ENCODE measurements at places on chromosomes 16 and 17.

- DNase-seq: peak; percentile 64
These were observed at the start of gene HBQ1 for GRCh38 chr16:180101-180675. Gene HBQ1, plus strand, starts transcription at chr16:180459. Its CDS starts 28 bp downstream, at chr16:180487.

DNA sequence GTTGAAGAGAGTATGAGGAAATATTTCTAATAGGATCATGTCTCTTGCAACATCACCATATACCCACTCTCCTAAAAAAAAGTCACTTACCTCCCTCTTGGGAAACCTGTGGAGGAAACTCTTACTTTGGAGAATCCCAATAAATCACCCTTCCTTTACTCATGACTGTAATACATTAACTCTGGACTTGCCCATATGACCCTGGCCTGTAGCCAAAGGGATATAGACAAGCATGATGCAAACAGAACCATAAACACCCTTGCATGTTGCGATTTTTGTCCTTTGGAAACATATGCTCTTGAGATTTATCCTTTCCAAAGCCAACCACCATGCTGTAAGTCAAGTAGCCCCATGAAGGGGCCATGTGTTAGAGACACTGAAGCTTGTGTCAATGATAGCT lies 19.5 kb downstream of the CDH11 start:
- DNase-seq: no peak

DNA sequence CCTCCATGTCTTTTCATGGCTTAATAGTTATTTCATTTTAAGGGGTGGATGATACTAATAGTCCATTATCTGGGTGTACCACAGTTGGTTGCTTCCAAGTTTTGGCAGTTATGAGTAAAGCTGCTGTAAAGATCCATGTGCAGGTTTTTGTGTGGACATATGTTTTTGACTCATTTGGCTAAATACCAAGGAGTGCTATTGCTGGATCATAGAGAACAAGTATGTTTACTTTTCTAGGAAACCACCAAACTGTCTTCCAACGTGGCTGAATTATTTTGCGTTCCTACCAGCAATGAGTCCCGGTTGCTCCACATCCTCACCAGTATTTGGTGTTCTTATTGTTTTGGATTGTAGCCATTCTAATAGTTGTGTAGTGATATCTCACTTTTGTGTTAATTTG lies 181.9 kb downstream of the SPECC1 start:
- DNase-seq: no peak

- DNase-seq: no peak
These were observed 6.4 kb downstream of the CUEDC1 start for GRCh38 chr17:57948555-57949420.

DNA sequence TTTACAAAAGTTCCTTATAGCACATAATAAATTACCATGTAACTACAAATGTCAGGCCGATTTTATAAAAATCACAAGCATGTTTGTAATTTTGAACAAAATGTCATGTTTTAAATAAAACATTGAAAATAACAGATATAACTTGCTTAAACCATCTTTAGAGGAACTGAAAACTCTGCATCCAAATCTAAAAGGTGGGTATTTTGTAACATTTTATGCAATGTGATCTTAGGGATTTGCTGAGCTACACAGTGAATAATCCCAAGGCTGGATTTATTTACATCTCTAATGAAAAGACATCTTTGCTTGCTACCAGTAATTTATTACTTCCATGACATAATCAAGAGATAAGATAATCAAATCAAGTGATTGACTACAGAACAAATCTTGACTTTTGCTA lies 47.5 kb downstream of the N4BP1 start:
- DNase-seq: no peak

GRCh38 chr17:1638171-1638590 lies 7.4 kb downstream of the SCARF1 start:
- DNase-seq: no peak

DNA sequence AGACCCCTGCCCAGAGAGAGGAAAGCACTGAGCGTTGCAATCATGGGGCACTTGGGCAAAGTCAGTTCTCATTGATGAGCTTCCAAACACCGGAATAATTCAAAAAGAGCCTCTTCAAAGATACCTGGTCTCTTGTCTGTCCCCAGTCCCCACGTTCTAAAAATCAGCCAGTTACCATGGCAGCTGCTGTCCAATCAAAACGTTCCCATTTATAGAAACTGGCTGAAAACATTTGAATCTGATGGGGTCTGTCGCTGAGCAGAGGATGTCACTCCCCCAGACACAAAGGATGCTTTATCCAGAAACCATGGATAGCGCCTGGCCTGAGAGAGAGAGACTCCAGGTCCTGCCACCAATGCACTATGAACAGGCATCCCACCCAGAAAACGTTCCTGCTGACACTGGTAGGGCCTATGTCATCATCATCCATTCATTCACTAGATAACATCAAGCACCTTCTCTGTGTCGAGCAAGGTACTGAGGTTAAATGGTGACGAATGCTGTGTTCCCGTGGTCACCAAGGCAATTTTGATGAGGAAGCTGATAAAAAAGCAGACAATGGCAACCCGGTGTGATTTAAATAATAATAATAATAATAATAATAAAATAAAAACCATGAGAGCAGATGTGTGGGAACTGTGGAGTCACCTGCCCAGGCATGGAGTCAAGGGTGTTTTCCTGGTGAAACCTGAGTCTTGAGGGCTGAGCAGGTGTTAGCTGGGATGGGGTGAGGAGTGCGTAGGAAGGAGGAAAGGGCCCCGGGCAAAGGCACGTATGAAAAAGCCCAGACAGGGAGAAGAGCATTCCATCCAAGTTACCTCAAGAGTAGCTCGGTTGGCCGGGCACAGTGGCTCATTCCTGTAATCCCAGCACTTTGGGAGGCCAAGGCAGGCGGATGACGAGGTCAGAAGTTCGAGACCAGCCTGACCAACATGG lies 19.0 kb upstream of the CALB2 start:
- no peak for DNase-seq

GRCh38 chr17:78903101-78903779 lies at the start of gene CEP295NL:
Gene CEP295NL, minus strand, starts transcription at chr17:78903201. Its CDS starts 1,373 bp downstream, at chr17:78901828.
- DNase-seq: no peak

GRCh38 chr16:81198635-81199034 lies 39.9 kb upstream of the BCO1 start:
- DNase-seq: no peak

DNA sequence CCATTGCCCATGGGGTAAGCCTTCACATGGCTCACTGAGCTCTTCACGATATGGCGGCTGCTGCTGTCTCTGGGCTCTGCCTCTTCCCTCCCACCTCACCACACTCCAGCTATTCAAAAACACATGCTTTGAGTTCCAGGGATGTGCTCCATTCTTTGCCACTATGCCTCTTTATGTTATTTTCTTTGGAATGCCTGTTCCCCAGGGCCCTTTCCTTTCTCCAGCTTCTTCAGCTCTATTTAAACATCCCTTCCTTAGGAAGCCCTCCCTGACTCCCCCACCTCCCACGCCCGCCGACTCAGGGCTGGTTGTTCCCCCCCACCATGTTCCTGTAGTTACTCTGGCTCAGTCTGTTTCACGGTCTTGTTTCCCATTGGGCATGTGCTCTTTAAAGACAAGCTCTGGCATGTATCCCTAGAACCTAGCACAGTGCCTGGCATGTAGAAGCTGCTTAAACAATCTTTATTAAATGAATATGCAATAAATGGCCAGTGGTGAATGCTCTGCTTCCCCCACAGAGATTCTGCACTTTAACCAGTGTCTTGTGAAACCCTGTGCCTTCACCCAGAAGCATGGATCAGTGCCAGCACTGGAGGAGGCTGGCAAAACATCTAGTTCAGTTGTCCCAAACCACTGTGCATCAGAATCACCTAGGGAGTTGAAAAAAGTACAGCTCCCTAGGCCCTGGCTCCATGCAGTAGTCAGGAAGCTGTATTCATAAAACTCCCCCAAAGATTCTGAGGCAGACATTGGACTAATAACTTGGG lies 6.9 kb downstream of the MYCBPAP start:
- no peak for DNase-seq

DNA sequence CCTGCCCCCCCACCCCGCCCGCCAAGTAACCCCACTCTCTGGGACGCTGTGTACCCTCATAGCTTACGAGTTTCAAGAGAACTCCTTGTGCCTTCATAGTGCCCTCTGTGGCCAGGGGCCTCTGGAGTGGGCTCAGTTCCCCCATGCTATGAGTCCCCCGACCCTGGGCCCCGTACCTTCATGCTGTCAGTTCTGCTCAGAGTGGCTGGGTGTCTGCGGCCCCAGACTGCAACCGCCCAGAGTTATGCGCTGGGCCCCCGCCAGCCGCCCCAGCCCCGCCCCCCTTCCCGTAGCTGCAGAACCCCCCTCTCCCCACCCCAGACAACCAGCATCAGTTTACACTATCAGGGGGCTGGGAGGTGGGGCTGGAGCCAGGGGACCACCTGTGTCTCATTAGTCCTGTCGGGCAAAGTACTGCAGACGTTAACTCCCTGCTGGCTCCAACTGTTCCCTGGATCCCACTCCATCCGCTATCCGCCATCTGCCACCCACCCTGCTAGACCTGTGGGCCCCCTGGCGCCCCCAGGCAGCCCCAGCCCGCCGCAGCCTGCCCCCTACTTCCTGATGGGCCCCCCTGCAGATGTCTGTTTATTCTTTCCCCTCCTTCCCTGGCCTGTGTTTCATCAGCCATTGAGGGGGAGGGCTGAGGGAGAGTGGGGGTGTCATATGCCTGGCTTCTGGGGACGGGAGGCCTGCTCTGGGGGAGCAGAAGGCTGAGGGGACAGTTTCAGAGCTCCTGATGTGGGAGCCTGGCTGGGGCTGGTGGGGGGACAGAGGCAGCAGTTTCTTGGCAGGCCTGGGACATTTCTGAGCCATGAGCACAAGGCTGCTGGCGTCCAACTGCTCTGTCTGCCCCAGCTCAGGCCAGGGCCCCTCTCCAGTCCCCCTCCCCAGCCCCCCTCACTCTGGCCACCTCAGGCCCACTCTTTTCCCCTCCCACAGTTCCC lies at the start of gene MFAP4:
Gene MFAP4, minus strand, starts transcription at position 217 of the 947 bp plus-strand sequence. Its CDS starts 35 bp downstream, at position 182.
- DNase-seq: no peak

- no peak for DNase-seq
These were observed 269.8 kb downstream of the RBFOX1 start for GRCh38 chr16:7602291-7602950.

GRCh38 chr16:25012525-25012991 lies 2.6 kb downstream of the ARHGAP17 start:
- DNase-seq: no peak

GRCh38 chr16:18950469-18951185 lies 24.4 kb upstream of the SMG1 start:
- DNase-seq: no peak

DNA sequence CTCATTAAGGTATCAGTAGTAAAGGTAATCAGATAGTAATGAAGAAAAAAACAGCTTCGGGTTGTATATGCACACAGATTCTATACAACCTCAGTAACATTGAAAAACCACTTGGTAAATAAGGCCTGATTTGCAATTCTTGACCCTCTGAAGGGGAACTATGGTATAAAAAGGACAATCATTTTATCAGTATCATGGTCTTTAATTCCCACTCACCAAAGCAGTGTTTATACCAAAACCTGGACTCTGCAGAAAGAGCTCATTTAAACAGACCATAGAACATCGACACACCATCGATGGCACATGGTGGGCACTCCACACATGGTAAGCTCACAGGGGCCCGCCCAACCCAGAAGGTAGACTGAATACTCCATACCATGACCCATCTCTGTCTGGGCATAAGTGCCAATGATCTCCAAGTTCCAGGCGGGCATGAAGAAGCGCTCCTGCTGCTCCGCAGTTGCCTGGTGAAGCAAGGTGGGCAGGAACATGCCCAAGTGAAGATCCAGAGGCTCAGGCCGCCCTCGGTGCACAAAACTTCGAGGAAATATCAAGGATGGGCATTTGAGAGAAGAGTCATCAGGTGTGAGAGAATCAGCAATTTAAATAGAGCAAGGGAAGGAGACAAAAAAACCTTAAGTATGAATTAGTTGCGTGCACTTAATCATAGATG lies 19.0 kb downstream of the ACOX1 start:
- DNase-seq: no peak

GRCh38 chr17:78289802-78290363 lies 58.5 kb downstream of the TMEM235 start:
- DNase-seq: peak; percentile 86

DNA sequence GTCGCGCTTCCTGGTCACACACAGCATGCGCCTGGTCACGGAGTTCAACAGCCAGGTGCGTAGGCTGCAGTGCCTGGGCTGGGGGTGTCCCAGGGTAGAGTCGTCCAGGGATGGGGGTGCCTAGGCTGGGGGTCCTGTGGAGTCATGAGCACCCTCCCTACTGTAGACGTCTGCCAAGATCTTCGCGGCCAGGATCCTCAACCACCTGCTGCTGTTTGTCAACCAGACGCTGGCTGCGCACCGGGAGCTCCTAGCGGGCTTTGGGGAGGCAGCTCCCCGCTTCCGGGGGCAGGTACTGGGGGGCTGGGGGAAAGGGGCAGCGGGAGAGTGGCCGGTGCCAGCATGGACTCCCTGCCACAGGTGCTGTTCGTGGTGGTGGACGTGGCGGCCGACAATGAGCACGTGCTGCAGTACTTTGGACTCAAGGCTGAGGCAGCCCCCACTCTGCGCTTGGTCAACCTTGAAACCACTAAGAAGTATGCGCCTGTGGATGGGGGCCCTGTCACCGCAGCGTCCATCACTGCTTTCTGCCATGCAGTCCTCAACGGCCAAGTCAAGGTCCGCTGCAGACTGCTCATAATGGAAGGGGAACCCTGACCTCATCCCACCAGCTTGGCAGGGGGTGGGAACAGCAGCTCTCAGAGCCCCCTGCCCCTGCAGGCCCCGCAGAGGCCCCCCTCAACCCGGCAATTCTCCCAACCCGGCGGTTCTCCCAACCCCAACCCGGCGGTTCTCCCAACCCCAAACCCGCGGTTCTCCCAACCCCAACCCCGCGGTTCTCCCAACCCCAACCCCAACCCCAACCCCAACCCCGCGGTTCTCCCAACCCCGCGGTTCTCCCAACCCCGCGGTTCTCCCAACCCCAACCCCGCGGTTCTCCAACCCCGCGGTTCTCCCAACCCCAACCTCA lies 2.4 kb downstream of the PDIA2 start:
- DNase-seq: no peak

Measured in GM13976 (cell line).